NCI-H1417 treated with DMSO at 0.1 percent for 48 hours (cell line): ENCODE measurements at places on chromosomes 6 and 20.

DNA sequence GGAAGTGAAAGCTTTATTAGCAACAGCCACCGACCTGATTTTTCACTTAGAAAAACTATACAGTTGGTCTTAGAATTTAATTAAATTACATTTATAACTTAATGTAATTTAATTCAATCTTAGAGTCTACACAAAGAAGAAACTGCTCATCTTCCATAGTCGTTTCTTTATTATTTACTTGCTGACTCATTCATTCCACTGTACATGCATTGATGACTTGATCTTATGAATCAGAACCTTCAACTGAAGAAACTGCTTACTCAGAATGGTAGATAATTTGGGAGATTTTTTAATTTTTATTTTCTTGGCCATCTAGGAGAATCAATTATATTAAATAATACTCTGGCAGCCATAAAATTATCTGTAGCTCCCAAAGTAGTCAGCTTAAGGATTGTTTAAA lies 1021.6 kb upstream of the FLRT3 start:
- DNase-seq: no peak

GRCh38 chr20:5078399-5078958 lies 41.3 kb downstream of the PCNA start:
- no peak for DNase-seq

DNA sequence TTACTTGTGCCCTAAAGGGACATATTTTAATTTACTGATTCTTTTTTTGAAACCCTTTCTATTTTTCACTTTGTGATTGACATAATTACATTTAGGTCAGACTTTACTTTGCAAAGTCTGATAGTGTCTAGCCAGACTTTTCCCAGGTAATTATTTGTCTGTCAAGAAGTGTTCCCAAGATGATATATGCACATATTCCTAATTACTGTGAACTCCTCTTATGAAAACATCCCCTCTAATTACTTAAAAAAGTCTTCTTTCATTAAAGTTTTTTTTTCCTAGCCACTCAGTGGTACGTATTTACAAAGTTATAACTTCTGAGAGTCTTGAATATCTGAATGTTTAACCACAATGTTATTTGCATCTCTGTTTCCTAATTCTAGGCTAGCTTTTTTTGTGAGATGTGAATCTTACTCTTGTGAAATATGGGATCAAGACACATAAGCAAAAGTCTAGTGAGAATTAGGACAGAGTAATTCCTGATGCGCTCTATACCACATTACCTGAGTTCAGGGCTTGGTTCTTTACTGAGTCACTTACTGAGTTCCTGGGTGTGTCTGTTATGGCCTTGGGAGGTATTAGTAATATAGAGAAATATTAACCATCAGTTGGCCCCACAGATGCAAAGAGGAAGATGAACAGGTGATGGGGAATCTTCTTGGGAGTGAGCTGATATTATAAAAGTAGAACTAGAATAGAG lies 27.9 kb downstream of the FAM83B start:
- DNase-seq: no peak

GRCh38 chr20:17601957-17602356 lies 32.1 kb downstream of the DSTN start:
- no peak for DNase-seq

DNA sequence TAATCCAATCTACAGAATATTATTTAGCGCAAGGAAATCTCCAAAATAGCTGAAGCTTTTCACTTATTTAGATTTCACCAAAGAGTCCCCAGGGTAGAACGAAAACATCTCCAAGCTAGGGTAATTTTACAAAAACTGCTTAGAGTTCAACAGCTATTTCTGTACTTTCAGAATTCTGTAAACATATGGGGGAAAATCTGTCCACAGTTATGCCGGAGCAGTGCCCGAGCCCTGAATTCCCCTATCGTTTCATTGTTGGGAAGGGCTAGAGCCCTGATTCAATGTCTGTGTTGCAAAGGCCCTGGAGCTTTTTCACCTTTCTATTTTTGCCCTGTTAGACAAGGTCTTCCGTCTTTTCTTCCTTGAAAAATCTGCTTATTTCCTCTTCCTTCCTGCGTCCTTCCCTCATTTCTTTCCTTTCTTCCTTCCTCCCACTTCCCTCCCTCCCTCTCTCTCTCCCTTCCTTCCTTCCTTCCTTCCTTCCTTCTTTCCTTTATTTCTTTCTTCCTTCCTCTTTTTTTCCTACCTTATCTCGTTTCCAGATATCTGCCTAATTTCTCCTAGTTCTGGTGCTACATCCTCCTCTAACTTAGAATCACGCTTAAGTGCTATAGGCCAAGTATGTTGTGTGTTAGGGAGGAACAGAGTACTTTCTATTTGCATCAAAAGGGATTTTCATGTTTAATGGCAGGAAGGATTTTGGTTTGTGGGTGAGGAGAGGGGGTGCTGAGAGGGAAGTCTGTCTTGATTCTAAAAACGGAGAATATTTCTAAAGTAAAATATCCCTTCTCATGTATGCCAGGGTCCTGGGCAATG lies 122.5 kb upstream of the BMP2 start:
- DNase-seq: no peak
